ENCODE measurements at places on chromosomes 1 and 21.

GRCh38 chr1:204254031-204254661 is 40.4 kb upstream of the GOLT1A start:
- no peak for DNase-seq

DNA sequence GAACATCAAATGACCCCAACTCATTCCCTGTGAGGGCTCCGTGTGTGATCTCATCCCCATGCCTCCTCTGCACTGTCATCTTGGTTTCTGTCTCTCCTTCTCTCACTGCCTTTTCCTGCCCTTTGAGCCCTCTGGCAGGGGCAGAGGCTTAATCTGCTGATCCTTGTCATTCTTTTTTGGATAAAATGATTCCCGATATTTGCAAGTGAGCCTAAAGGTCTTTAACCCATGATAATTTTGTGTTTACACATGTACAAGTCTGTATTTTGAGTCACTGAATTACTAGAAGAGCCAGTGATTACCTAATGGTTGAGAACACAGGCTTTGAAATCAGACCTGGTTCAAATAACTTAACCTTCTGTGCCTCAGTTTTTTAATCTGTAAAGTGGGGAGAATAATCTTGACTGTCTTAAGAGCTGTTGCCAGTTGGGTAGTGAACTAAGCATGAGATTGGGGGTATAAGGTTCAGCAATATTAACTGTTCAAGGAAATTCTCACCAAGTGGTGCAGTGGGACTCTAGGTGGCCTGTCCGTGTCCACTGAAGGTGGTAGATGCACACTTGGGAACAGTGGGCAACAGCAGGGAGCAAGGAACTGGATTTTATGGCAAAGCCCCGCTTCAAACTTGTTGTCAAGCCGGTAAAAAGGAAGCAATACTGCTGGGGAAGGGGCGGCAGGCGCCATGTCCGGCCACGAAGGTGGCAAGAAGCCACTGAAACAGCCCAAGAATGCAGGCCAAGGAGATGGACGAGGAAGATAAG is 1.6 kb downstream of the ECHDC2 start:
- DNase-seq: no peak

- no peak for DNase-seq
Measured at GRCh38 chr1:218659911-218660677, 315.0 kb downstream of the TGFB2 start.

GRCh38 chr1:160619742-160620277 is 27.0 kb downstream of the SLAMF1 start:
- DNase-seq: no peak

DNA sequence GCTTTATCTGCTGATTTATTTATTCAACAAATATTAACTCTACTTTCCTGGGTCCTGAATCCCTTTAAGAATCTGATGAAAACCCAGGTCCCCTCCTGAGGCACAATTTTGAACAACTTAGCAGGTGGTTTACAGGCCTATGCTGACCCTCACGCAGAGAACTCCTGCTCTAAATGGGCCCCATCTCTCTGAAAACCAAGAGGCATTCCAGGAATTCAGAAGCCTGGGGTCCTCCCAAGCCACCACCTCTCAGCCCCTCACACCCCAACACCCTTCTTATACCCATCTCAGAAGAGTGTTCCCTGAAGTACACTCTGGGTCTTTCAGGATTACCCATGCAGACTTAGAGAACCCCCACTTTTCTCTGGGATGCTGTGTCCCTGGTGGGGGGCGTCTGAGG is 34.5 kb downstream of the LHX4 start:
- no peak for DNase-seq

GRCh38 chr1:16300436-16300835 is 51.8 kb downstream of the FBXO42 start:
- no peak for DNase-seq

DNA sequence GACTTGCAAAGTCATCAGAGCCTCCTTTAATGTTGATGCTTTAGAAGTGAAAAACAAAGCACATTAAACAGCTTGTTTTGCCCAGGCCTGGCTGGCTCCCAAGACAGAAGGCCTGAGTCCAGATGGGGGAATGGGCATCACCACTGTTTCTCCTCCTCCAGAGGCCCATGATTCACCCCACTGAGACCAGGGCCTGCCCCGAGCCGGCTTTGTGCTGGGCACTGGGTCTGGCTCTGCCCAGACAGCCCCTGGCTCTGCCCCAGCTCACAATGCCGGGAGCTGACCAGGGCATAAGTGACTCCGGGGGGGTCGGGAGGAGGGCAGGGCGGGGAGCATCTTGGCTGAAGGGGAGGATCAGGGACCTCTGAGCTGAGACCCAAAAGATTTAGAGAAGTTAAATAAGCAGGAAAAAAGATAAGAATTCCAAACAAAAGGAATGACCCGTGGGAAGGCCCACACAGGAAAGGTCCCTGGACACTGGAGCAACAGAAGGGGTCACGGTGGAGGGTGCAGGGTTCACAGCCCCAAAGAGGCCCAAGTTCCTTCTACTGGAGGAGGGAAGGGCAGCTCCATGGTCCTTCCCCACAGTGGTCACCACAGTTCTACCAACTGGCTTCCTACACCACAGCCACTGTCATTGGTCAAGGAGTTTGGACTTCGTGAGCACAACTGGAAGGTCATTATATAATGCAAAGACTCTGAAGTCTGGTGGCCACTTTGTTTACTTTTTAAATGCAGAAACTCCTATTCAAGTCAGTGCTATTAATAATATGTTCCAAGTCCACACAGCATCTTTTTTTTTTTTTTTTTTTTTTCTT is 5.5 kb downstream of the C2CD2 start:
- DNase-seq: no peak

- no peak for DNase-seq
Measured at GRCh38 chr1:156480411-156481192, 20.0 kb downstream of the MEF2D start.

DNA sequence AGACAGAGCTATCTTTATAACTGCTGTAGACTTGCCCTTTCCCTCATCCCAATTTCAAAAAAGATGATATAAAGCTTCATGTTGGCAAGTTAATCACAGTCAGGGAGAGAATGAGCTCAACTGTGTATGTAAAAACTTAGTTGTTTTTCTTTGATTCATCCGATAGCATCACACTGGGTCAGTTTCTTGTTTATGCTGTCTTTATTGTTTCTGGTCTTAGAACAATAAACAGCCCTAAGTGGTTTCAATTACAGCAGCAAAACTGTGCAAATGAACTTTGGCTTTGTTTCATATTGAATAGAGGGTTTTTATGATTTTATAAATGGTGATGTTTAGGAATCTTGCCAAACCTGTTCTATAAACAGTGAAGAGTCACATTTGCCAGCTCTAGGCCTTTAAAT is 423.8 kb upstream of the CXADR start:
- DNase-seq: no peak

DNA sequence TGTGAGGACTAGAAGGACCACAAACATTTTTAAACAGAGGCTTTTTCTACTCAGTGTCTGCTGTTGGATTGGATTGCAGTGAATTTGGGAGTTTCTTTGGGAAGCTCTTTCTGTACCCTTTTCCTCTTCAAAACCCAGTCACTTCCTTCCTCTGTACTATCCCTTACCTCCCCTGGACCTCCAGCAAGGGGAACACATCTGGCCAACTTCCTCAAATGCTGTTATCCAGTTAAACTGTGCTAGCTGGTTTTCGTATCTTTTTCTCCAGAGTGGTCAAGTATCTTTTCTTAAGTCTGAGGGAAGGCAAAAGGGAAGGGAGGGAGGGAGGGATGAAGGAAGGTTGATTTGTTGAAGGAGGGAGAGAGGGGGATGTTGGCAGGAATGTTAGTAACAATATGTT is 99.2 kb upstream of the TNR start:
- no peak for DNase-seq

- no peak for DNase-seq
Measured at GRCh38 chr1:230031131-230031530, 35.9 kb upstream of the GALNT2 start.

- DNase-seq: no peak
Measured at GRCh38 chr1:201537891-201538611, 876 bp upstream of the NAV1 start.

- no peak for DNase-seq
Measured at GRCh38 chr21:33761441-33762036, 119.2 kb downstream of the ITSN1 start.

- no peak for DNase-seq
Measured at GRCh38 chr1:165829888-165830287, 2.5 kb downstream of the UCK2 start.

- no peak for DNase-seq
Measured at GRCh38 chr1:55071477-55071876, 32.1 kb downstream of the PCSK9 start.

DNA sequence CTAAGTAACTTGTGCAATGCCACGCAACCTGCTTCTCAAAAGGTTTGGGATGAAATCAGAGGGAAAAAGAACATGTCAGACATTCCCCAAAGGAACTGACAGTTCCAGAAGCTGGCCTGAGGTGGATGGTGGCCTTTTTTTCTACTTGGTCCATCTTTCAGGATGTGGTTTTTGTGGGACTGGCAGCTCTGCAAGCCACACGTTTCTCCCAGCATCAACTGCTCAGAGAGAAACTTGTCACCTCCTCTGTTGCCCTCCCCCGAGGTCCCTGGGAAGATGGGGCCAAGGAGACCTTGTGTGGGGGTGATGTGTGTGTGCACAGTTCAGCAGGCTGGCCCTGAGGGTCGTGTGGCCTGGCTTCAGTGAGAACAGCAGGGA is 2.5 kb upstream of the DHRS3 start:
- DNase-seq: no peak

DNA sequence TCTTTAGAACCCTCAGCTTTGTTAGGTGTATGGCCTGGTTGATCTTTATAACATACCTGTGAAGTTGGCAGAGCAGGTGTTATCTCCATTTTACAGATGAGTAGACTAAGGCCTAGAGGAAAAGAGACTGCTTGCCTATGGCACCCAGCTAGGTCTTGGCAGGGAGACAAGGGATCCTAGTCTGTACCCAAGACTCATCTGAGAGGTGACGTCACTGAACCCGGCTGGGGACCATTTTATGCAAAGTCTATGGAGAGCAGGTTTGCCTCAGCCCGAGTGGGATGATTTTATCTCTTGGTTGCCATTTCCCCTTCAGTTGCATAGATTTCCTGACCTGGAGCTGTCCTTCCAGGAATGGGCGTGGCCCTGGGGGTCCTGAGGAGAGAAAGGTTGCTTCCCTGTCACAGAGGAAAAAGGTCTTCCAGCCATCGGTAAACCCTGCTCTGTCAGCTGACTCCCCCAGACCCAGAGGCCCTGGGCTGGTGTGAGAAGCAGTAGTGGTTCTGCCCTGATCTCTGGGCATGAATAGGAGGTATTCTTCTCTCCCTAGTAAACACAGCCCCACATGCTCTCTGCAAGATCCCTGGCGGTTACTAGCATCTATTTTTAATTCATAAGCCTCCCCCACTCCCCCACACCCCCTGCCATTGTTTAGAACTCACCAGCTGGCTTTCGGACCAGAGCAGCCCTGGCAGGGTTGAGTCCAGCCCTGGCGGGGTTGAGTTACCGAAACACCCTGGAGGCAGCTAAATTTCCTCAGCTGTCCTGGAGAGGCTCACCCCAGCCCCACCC is 19.6 kb downstream of the TMCC2 start:
- no peak for DNase-seq

DNA sequence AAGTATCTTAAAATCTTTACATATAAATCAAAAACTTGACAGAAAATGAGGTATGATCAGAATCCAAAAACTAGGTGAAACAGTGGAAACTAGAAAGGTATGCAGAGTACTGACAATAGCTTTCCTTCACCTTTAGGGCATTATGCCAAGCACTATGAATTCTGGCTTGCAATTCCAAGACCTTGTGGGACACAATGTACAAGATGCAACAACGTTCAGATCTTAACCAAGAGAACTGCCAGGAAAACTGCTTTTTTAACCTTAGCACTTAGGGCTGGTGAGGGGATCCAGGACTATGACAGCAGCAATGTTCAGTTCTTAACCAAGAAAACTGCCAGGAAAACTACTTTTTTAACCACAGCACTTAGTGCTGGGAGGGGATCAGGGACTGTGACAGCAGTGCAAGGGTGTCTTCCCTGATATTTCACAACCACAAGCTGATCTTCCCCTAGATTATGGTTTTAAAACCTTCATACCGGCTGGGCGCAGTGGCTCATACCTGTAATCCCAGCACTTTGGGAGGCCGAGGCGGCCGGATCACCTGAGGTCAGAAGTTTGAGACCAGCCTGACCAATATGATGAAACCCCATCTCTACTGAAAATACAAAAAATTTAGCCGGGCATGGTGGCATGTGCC is 22.3 kb downstream of the FOXJ3 start:
- no peak for DNase-seq

- no peak for DNase-seq
Measured at GRCh38 chr1:112165375-112165774, 175.9 kb upstream of the KCND3 start.

GRCh38 chr1:241817956-241818612 is 29.9 kb upstream of the EXO1 start:
- DNase-seq: no peak

DNA sequence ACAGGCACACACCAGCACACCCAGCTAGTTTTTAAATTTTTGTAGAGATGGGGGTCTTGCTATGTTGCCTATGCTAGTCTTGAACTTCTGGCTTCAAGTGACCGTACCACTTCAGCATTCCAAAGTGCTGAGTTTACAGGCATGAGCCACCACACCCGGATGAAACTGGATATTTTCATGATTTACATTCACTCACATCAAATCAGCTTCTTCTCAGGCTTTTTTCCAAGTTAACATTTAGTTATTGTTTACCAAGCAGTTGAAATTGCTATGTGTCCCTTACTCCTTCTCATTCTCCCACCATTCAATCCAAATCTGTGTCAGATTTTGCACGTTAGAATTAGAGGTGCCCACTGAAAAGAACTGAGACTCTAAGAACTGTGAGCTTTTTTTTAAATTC is 18.4 kb downstream of the RIT1 start:
- no peak for DNase-seq

DNA sequence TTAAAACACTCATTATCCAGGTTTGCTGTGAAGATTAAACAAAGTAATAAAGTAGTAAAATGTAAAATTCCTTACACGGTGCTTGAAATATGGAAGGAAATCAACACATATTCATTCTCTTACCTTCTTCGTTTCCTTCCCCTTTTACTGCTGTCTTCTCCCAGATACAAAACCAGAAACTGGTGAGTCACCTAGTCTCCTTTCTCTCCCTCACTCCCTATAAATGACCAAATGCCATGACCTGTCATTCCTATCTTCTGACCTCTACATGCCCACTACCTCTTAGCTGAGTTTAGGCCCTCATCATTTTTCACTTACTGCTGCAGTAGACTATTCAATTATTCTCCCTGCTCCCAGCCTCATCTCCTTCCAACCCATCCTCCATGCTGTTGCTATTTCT is 4.3 kb upstream of the NR1I3 start:
- no peak for DNase-seq

GRCh38 chr21:22201126-22201525 is 1202.9 kb downstream of the NCAM2 start:
- no peak for DNase-seq

GRCh38 chr1:117582451-117582850 is 23.4 kb upstream of the TENT5C start:
- DNase-seq: no peak

Measured in NCI-H1436 (cell line).